ENCODE measurements at places on chromosomes 7 and 10. TPM values are rescaled to one million over a fixed set of nuclear protein-coding genes. Genes with fewer than 3 reads are reported as not detected.
A peak's percentile ranks its signal among the peaks of the same experiment; 100 is the strongest.

The FUOM gene
- 24.1 TPM for total RNA-seq

The OR6B1 gene
- total RNA-seq, result not detected

The HOXA2 gene
- 1.4 TPM for total RNA-seq

The GIMAP5 gene
- 9.8 TPM for total RNA-seq

The AKR1C3 gene
- 47.1 TPM for total RNA-seq

The PLEKHA8 gene
- total RNA-seq, result 9.8 TPM

The DEPP1 gene
- 25.4 TPM for total RNA-seq

GRCh38 chr7:2169923-2170575 is 62.7 kb downstream of the MAD1L1 start:
- no peaks in the 10 kb centered on the region for H3K27me3 ChIP-seq
- H3K36me3 ChIP-seq, result peaks cover 22% of the 10 kb centered on the region
- no peak for DNase-seq
- H3K4me3 ChIP-seq, result no peak overlapping the region
- no peak overlapping the region for H3K27ac ChIP-seq
- H3K4me1 ChIP-seq, result peaks cover 7% of the 10 kb centered on the region

DNA sequence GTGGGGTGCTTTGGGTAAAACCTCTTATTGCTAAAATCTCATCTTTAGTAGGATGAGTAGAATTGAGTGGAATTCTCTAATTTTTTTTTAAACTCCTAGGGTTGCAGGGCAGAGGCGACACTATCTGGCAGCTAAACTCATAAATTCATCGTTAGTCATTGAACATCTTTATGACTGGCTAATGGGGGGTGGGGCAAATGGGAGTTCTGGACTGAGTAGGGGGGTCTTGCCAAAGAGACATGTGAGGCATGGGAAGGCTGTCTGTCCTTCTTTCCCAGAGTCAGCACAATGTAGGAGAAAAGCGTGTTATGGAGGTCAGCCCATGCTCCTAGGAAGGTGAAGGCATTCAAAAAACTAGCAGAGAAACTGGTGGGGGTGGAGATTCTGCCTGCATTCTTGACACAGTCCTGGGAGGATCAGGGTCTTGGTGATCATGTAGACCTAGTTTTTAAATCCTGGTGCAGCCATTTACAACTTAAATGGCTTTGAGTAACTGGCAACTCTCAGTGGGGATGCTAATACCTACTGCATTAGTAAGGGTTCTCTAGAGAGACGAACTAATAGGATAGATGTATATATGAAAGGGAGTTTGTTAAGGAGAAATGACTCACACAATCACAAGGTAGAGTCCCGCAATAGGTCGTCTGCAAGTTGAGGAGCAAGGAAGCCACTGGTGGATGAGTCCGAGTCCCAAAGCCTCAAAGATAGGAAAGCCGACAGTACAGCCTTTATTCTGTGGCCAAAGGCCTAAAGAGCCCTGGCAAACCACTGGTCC is 47.7 kb downstream of the EMX2 start:
- DNase-seq, result no peak
- H3K4me1 ChIP-seq, result no peaks in the 10 kb centered on the region
- peaks cover 15% of the 10 kb centered on the region for H3K27me3 ChIP-seq
- H3K27ac ChIP-seq, result no peak overlapping the region
- no peaks in the 10 kb centered on the region for H3K36me3 ChIP-seq

DNA sequence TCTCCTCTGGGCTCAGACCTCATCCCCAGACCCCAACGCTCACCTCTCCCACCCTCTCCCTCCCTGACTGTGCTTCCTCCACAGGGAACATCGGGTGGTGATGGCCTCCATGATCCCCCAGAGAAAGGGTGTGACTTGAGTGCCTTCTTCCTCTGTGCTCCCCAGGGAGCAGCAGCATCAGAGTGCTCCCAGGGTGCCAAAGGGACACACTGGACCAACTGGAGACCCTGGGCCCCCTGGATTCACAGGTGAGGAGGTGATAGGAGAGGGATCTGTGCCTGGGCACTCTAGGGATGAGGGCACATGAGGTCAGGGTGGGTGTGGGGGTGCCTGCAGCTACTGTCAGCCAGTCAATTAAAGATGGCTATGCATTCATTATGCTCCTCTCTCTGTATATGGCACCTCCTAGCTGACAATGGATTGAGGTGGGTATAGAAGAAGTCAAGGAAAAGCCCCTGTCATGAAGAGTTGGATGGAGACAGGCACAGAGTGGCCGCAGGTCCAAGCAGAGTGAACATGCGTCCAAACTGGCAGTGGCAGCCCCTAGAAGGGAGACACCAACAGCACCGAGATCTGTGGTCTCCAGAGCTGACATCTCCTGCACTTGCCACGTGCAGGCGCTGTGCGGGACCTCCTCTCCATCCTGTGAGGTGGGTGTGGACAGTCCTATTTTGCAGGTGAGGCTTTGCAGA is 15.5 kb upstream of the VOPP1 start:
- no peak overlapping the region for H3K4me3 ChIP-seq
- no peaks in the 10 kb centered on the region for H3K27me3 ChIP-seq
- DNase-seq, result no peak
- no peaks in the 10 kb centered on the region for H3K36me3 ChIP-seq
- no peaks in the 10 kb centered on the region for H3K4me1 ChIP-seq

DNA sequence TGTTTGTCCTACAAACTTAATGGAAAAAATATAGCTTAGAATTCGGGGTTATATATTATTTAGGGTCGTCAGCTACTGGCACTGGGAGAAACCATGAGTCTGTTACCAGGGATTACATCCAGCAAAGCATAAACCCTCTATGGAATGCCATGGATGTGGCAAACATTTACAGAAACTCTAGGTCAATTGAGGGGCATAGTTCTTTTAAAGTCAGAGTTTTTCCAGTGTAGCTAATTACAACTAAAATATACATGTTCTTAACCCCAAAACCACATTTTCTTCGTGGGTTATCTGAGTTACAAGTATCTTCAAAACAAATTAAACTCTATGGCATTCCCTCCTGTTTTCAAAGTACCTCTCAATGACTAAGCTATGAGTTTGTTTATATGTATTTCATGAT is 99.3 kb upstream of the THSD7A start:
- H3K27me3 ChIP-seq, result no peaks in the 10 kb centered on the region
- H3K36me3 ChIP-seq, result no peaks in the 10 kb centered on the region
- H3K27ac ChIP-seq, result no peak overlapping the region
- no peak for DNase-seq

DNA sequence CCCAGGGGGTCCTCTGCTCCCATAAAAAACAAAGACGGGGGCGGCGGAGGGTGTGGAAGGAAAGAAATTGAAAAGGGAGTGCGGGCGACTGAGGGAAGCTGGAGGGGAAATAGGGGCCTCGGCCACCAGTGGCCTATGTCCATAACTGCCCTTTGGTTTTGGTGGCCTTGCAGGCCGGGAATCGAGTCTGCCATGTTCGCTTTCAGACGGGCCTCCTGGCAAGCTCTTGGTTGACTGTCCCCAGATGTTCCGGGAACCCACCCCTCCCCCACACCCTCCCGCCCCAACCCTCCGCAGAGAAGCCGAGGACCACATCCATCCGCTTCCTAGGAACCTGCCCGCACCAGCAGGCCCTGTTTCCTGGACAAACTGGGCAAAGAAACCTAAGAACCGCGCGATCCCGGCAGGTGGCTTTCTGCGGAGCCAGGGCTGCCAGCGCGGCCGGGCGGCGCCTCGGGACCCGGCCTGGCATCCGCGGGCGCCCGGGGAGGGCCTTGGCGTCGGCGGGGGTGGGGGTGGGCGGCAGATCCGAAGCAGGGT is 20.0 kb upstream of the GATA3 start:
- H3K4me1 ChIP-seq, result peaks cover 6% of the 10 kb centered on the region
- no peak overlapping the region for H3K4me3 ChIP-seq
- no peaks in the 10 kb centered on the region for H3K36me3 ChIP-seq
- no peak for DNase-seq
- no peak overlapping the region for H3K27ac ChIP-seq

DNA sequence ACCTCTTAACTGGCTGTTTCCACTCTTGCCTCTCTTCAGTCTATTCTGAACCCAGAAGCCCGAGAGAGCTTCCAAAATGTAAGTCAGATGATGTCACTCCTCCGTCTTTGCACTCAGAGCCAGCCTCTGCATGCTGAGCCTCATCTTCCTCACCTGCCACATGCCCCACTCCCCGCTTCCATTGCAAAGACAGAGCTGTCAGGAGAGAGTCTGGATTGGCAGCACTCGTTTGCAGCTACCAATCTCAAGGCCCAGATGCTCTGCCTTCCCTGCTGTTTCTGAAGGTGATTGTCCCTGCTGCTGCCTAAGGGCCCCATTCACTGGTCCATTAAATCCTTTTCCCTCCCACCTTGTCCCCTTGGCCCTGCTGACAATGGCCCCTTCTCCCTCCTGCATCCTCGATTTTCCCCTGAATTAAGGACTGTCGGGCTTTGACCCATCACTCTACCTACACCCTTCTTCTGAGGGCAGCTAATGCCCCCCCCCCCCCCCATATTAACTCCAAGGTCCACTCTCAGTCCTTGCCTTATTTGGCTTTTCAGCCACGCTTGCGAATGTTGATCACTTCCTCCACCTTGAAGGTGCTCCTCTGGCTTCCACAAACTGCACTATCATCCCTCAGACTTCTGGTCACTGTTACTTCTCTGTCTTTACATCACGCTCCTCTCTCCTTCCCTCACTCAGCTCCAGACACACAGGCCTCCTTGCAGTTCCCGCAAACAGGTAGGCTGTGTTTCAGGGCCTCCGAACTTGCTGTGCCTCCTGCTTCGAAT is 98.5 kb downstream of the CHN2 start:
- peaks cover 3% of the 10 kb centered on the region for H3K27me3 ChIP-seq
- H3K4me3 ChIP-seq, result no peak overlapping the region
- no peaks in the 10 kb centered on the region for H3K36me3 ChIP-seq
- no peak for DNase-seq
- H3K27ac ChIP-seq, result no peak overlapping the region

DNA sequence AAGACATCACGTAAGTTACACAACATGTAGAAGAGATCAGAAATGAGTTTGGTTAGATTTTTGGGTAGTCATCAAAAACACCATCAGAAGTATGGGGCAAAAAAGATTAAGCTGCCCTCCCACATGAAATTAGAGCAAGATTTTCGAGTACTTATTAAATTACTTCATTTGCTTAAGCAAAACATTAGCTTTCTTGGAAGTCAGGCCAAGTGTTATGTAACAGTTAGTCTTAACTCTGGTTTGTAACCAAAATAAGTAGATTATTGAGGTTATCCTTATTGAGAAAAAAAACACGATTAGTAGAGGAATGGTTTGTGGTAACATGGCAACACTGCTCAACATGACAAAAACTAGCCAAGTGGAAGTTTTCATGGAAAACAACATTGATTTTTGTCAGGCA is 37.9 kb downstream of the HBP1 start:
- H3K4me1 ChIP-seq, result no peaks in the 10 kb centered on the region
- no peak overlapping the region for H3K4me3 ChIP-seq
- H3K27me3 ChIP-seq, result no peaks in the 10 kb centered on the region
- no peak for DNase-seq
- no peak overlapping the region for H3K27ac ChIP-seq

- H3K36me3 ChIP-seq, result no peaks in the 10 kb centered on the region
- no peak overlapping the region for H3K27ac ChIP-seq
- DNase-seq, result no peak
These were observed 85.1 kb downstream of the SUGCT start for GRCh38 chr7:40219917-40220316.

- H3K27me3 ChIP-seq, result no peaks in the 10 kb centered on the region
- DNase-seq, result no peak
- H3K27ac ChIP-seq, result no peak overlapping the region
- no peak overlapping the region for H3K4me3 ChIP-seq
- no peaks in the 10 kb centered on the region for H3K36me3 ChIP-seq
These were observed 48.1 kb downstream of the RGS10 start for GRCh38 chr10:119494236-119495020.

DNA sequence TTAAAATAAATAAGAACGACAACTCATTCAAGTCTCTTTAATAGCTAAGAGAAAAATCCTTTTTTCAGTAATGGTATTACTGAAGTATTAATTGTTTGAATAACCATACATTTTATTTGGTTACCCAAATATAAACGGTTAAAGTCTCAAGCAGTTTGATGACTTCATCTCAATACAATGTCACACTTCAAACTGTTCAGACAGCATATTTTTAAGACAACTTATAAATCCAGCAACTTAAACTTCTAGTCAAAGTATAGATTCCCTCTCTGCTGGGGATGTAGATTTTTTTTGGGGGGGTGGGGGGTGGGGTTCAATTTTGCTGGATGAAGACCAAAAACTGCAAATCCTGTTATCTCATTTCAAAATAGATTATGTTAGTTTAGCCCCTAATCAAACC is 42.0 kb downstream of the GNA12 start:
- H3K27ac ChIP-seq, result no peak overlapping the region
- no peaks in the 10 kb centered on the region for H3K27me3 ChIP-seq
- DNase-seq, result no peak
- H3K4me1 ChIP-seq, result peaks cover 12% of the 10 kb centered on the region

- H3K4me3 ChIP-seq, result no peak overlapping the region
- no peak overlapping the region for H3K27ac ChIP-seq
- peak; percentile 71 for DNase-seq
- no peaks in the 10 kb centered on the region for H3K27me3 ChIP-seq
These were observed 21.4 kb upstream of the GSDME start for GRCh38 chr7:24778543-24779282.

DNA sequence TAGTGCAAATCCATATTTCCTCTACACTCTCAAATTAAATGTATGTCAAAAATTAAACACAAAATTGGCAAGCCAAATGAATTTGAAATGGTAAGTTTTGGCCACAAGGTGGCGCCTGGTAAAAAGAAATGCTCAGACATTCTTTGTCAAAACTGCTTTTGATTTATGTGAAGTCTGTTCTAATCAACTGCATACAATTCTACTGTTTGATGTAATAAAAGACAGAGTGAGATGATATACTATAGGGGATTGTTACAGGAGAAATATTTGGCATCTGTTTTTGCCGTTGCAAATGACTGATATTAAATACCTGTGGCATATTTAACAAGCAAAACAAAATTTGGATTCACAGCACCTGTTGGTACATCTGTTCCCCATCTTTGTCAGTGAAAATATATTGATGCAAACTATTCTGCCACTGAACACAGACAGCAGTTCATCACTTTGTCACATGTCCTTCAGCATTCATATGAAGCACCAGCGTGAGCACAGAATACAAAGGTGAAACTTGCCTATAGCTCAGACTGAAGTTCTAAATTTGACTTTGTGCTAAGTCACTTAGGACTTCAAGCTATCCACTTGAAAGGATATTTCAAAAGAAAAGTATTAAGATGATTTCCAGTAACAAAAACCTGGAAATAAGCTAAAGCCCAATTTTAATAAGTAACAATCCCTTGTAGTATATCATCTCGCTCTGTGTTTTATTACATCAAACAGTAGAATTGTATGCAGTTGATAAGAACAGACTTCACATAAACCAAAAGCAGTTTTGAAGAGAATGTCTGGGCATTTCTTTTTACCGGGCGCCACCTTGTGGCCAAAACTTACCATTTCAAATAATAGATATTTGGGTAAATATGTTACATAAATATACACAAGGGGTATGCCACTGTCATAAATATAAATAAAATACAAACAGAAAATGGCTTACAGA is 10.2 kb upstream of the CH25H start:
- peaks cover 15% of the 10 kb centered on the region for H3K36me3 ChIP-seq
- no peak overlapping the region for H3K27ac ChIP-seq
- peak; percentile 72 for DNase-seq
- H3K4me1 ChIP-seq, result peaks cover 12% of the 10 kb centered on the region
- no peaks in the 10 kb centered on the region for H3K27me3 ChIP-seq

GRCh38 chr7:129184981-129185670 is 3.3 kb upstream of the SMO start:
- DNase-seq, result no peak
- H3K27ac ChIP-seq, result no peak overlapping the region
- H3K4me1 ChIP-seq, result peaks cover 20% of the 10 kb centered on the region
- H3K4me3 ChIP-seq, result no peak overlapping the region
- no peaks in the 10 kb centered on the region for H3K36me3 ChIP-seq
- H3K27me3 ChIP-seq, result peaks cover 69% of the 10 kb centered on the region

- H3K27ac ChIP-seq, result no peak overlapping the region
- peaks cover 25% of the 10 kb centered on the region for H3K4me1 ChIP-seq
- no peak for DNase-seq
- H3K27me3 ChIP-seq, result no peaks in the 10 kb centered on the region
- no peaks in the 10 kb centered on the region for H3K36me3 ChIP-seq
These were observed 128.2 kb downstream of the UBE2H start for GRCh38 chr7:129824291-129825208.

Data from left lung (tissue), 14 donors.